ENCODE measurements at places on chromosomes 11 and 22.

GRCh38 chr11:12090061-12090591 is 20.3 kb upstream of the MICAL2 start:
- DNase-seq, result no peak

GRCh38 chr11:122720107-122720881 is 64.8 kb downstream of the UBASH3B start:
- no peak for DNase-seq

GRCh38 chr11:117874253-117874909 is 2.1 kb downstream of the FXYD6 start:
- no peak for DNase-seq

GRCh38 chr22:35152316-35152715 is 86.4 kb downstream of the ISX start:
- no peak for DNase-seq

GRCh38 chr11:1825039-1825740 is 9.6 kb upstream of the SYT8 start:
- DNase-seq, result no peak

- no peak for DNase-seq
These were observed 5.2 kb downstream of the POLD4 start for GRCh38 chr11:67347964-67348749.
